Foreskin keratinocyte (primary cell): ENCODE measurements at places on chromosomes 3 and 15. TPM values are rescaled to one million over a fixed set of nuclear protein-coding genes. Genes with fewer than 3 reads are reported as not detected.

DNA sequence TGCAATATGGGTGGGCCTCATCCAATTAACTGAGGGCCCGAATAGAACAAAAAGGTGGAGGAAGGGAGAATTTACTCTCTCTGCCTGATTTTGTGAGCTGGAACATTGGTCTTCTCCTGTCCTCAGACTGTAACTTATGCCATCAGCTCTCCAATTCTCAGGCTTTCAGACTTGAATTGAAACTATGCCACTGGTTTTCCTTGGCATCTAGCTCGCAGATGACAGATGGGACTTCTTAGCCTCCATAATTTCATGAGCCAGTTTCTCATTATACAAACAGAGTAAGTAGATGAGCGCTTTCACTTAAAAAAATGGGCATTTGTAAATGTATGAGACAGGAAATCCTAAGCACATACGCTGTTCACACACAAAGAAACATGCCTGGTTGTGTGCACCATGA, 8.7 kb upstream of the PTX3 start:
- DNase-seq, result no peak

- DNase-seq, result no peak
Measured at GRCh38 chr3:105965384-105965783, 96.6 kb upstream of the CBLB start.

DNA sequence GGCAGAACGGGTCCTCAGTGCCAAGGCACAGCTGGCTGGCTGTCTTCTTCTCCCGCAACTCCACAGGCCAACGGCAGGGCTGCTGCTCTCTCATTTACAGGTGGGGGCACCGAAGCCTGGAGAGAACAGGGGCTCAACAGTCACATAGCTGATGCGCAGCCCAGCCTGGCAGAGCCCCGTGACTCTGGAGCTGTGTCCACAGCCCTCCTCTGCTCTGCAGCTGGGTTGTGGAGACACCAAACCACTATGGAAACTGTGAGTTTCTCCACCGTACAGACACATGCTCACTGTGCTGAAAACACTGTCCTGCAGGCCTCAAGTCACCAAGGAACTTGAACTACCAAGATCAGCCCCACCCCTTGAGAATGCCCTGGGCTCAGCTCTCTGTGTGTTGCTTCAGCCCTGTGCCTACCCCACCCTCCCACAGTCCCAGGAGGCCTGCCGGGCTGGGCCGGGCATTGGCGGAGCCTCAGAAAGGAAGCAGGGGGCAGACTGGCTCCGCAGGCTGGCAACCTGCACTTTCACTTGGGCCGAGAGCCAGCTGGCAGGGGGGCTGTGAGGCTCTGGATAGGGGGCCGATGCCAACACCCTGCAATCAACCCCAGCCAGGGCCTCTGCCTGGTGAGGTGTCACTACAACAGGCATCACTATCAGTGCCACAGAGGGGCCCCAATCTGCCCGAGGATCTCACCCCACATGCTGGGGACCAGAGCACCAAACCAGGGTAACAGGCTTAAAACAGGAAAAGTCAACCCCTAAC, 113.7 kb upstream of the RPL32 start:
- DNase-seq, result no peak

DNA sequence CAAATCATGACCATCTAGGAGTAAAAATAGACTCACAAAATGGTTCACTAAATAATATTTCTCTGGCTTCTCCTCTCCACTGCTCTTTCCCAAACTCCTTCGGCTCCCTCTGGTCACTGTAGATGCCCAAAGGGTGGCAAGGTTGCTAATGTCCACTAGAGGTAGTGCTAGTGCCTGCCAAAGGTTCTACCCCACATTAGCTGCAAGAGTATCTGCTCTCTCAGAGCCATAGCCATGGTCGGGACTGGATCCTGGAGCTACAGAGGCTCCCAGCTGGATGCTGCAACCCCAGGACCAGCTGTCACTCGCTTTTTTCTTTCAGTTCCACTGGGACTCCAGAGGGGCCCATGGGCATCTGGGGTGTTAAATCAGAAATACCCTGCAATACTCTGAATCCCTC, 8.5 kb downstream of the HTR3D start:
- no peak for DNase-seq

The ADIPOQ gene
- not detected in 2 replicates for total RNA-seq

- DNase-seq, result no peak
Measured at GRCh38 chr3:43525941-43526607, 95.7 kb downstream of the ANO10 start.

DNA sequence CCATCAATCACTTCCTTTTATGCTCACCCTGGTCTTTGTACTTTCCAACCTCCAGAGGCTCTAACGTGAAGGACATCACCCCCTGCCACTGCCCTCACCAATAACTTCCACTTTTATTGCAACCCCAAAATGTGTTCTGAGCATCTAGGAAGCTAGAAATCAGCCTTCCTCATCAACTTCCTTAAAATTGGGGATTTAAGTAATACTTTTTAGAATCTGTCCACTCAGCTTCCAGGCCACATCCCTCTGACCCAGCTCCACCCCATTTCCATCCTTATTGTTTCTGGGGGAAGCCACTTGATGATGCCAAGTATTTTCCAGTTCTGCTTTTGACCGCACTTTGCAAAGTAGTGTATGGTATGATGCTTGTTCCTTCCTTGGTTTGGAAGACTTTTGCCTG, 73.5 kb upstream of the XCR1 start:
- no peak for DNase-seq

DNA sequence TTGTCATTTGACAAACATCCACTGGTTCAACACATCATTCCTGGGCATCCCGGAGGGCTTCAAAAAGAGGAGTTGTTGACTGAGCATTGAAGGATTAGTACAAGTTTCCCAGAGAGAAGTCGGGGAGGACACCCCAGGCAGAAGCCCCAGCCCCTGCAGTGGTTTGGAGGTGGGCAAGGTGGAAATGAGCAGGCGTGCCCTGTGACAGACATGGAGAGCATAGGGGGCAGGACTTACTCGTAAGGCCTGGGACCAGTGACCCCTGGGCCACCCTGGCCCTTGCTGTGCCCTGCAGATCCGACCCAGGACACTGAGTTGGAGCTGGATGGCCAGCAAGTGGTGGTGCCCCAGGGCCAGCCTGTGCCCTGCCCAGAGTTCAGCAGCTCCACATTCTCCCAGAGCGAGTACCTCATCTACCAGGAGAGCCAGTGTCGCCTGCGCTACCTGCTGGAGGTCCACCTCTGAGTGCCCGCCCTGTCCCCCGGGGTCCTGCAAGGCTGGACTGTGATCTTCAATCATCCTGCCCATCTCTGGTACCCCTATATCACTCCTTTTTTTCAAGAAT, 5.9 kb downstream of the PARP3 start:
- DNase-seq, result no peak

DNA sequence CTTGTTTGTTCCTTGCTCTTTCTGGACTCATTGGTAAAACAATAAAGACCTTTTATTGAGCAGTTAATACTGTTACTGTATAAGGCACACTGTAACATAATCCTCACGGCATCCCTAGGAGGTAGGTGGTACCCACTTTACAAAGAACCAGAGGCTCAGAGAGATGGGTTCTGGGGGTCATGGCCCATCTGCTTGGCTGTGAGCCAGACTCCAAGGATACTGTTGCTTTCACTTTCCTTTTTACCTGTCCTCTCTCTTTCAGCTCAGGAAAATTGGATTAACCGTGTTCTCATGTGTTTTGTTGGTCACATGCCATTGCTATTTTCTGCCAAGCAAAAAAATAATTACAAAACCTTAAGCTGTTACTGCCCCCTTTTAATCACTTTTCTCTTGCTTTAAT, 34.8 kb upstream of the FILIP1L start:
- DNase-seq, result no peak

DNA sequence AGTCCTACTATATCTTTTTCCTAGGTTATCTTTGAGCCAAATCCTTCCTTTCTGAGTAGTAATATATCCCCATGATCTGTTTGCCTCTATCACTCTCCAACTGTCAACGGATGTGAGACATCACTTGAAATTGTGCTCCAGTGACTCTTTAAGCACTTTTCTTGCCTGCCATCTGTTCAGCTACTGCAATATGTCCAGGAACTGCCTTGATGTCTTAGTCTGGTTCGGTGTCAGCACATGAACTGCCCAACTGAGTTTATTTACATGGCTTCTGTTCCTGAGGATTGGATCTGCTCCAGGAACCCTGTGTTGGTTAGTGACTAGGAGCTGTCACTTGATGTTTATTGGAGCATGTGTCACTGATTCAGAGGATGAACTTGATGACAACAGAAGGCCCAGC, 116.5 kb downstream of the SLC9A9 start:
- DNase-seq, result no peak

DNA sequence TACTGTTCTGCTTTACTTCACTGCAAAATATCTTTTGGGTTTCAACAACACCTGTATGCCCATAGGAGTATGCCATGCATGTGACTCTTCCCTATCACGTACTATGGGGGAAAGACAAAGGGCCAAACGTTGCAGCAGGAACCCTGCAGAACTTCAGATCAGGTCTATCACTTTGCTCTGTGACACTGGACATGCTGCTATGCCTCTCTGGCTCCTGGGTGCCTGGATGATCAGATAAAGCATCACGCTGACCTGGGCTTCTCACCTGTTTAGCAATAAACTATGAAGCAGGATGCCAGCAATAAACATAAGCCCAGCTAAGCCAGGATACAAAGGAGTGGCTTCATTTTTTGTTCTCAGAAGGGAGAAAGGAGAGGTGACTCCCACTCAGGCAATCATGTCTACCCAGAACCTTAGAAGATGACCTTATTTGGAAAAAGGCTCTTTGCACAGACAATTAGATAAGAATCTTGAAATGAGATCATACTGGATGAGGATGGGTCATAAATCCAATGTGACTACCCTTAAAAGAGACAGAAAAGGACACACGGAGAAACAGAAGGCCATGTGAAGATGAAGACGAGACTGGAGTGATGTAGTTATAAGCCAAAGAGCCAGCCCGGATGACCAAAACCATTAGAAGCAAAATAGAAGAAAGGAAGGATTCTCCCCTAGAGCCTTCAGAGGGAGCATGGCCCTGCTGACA, 19.3 kb downstream of the POMGNT2 start:
- DNase-seq, result peak; percentile 13

The CORO2B gene
- total RNA-seq, result 0.46 and 0.68 TPM in 2 replicates

- DNase-seq, result peak; percentile 15
Measured at GRCh38 chr15:87863152-87863551, 393.4 kb downstream of the NTRK3 start.

DNA sequence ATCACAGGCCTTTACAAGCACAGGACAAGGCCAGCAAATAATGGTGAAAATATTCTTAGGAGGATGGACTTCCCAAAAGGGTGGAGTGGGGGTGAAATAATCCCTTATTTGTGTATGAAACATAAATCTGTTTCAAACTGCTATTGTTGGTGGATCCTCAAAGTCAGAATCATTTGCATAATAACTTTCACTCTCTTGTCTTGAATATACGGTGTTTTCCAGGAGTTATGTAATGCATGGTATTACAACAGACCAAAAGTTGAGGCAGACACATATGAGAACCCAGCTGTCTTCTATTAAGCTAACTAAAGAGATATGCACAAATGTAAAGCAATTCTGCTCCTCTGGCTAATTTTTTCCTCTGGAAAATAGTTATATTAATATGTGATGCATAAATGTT, 57.7 kb downstream of the PRTG start:
- DNase-seq, result peak; percentile 7
